Mesothelial cell of epicardium (in vitro differentiated cells): ENCODE measurements at places on chromosomes 2 and 18.

- H3K36me3 ChIP-seq, result no peaks in the 10 kb centered on the region
- H3K4me1 ChIP-seq, result peaks cover 12% of the 10 kb centered on the region
- H3K27me3 ChIP-seq, result peaks cover 2% of the 10 kb centered on the region
Measured at GRCh38 chr2:151334082-151334815, 23.1 kb upstream of the TNFAIP6 start.

DNA sequence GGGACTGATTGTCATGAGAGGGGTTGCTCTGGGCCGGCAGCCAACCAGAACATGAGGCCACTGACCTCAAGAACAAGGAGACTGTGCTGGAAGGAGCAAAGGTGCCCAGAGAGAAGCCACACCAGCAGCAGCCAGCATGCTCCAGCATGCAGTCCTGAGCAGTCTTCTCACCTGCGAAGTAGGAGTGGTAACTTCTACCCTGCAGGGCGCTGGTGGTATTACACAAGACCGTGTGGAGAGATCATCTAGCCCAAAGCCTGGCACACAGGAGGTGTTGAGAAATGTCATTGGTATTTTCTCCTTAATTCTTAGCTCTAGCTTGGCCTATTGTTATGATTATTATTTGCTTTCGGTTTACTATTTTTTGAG, 132.7 kb downstream of the TSN start:
- no peaks in the 10 kb centered on the region for H3K4me1 ChIP-seq
- H3K27ac ChIP-seq, result no peak overlapping the region
- peaks cover 19% of the 10 kb centered on the region for H3K27me3 ChIP-seq
- no peak overlapping the region for H3K4me3 ChIP-seq

DNA sequence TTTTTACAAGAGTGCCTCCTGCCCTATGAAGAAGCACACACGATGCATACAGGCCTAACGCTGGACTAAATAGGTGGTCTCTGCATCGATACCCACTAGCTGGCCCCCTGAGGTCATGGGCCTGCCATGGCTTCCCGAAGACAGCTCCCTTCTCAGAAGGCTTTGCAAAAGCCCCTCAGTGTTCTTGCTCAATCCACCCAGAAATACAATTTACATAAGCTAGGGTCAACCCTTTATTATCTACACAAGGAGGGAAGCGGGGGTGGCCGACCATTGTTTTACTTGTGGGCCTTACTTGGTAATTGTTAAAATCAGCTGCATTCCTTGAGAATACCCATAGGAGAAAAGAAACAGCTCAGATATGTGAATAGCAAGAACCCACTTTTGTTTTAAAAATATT, 28.5 kb downstream of the UXS1 start:
- H3K27me3 ChIP-seq, result no peaks in the 10 kb centered on the region
- DNase-seq, result no peak
- peaks cover 58% of the 10 kb centered on the region for H3K4me1 ChIP-seq
- H3K36me3 ChIP-seq, result peaks cover 8% of the 10 kb centered on the region
- H3K27ac ChIP-seq, result peak overlapping the region; percentile 9

DNA sequence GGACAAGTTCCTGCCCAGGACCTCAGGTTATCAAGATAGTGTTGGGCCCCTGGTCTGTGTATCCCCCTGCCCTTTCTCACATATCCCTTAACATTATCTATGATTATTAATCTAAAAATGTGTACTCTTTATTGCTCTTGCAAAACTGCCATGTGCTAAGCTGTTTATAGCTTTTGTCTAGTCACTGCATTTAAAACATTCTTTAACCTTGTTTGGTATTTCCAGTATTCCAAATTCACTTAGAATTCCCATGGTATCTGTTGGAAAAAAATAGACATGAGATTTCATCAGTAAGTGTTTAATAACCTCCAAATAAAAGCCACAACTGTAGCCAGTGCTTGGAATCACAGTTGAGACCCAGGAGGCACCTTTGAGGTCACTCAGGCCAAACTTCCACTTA, 16.2 kb upstream of the GLS start:
- H3K4me1 ChIP-seq, result peaks cover 34% of the 10 kb centered on the region
- peak overlapping the region; percentile 23 for H3K27ac ChIP-seq
- H3K36me3 ChIP-seq, result no peaks in the 10 kb centered on the region
- no peak overlapping the region for H3K4me3 ChIP-seq

DNA sequence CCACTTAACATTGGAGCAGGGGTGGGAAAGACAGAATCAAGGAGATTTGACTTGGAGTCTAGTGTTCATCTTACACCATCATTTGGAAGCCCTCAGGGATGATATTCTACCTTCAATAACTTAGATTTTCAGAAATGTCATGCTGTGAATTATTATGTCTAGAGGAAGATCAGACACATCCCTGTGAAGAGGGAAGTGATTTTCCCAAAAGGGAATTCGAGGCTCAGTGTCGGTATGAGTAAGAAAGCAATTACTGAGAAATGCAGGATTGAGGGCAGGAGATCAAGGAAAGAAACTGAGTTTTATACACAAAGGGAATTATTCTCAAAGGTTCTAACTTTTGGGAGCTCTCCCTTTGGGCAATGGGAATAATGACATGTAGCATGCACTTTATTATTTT, 25.6 kb upstream of the ATIC start:
- H3K4me1 ChIP-seq, result no peaks in the 10 kb centered on the region
- H3K4me3 ChIP-seq, result no peak overlapping the region
- no peaks in the 10 kb centered on the region for H3K36me3 ChIP-seq
- no peaks in the 10 kb centered on the region for H3K27me3 ChIP-seq
- no peak for DNase-seq

DNA sequence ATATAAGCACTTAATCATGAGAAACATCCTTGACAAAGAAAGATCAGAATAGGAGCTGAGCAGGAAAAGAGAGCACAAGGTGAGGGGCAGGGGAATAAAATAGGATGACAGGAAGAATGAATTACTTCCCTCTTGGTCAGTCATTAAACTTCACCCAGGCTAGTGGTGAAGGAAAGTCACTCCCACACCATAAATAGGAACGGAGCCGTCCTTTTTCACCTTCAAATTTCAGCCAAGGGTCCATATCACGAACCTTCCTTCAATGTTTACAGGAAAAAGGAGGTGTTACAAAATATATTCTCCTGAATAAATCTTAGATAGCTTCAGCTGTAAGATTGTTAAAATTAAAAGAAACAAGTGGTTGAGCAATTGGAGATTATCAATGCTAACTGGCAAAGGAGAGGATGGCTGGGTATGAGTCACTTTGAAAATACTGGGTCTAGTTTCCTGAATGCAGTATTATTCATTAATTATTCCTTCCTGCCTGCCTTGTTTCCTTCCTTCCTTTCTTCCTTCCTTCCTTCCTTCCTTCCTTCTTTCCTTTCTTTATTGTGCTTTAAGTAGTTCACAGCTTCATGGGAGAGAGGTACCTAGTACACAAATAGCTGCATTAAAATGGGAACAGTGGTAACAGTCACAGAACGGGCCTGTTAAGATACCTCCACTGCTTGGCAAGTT, 292.3 kb upstream of the ID2 start:
- no peaks in the 10 kb centered on the region for H3K36me3 ChIP-seq
- no peak overlapping the region for H3K4me3 ChIP-seq
- DNase-seq, result no peak
- H3K4me1 ChIP-seq, result peaks cover 7% of the 10 kb centered on the region

DNA sequence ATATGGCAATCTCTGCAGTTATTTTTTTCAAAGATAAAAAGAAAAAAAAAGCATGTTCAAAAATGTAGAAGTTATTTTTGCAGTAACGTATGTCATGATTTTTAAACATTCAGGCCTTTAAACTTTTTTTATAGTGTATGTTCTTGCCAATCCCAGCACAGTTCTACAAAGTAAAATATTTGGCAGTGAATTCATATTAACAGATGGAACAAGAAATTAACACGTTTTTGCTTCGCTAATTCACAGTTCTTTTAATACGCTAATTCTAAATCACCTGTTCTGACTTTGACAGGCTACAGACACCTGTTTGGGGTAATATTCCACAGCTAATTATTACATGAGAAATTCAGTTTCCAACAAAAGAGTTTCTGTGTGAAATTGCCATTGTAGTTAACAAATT, 183.2 kb downstream of the ARHGAP15 start:
- H3K4me1 ChIP-seq, result peaks cover 15% of the 10 kb centered on the region
- H3K36me3 ChIP-seq, result no peaks in the 10 kb centered on the region
- no peak overlapping the region for H3K27ac ChIP-seq
- DNase-seq, result no peak
- H3K27me3 ChIP-seq, result no peaks in the 10 kb centered on the region
- no peak overlapping the region for H3K4me3 ChIP-seq

DNA sequence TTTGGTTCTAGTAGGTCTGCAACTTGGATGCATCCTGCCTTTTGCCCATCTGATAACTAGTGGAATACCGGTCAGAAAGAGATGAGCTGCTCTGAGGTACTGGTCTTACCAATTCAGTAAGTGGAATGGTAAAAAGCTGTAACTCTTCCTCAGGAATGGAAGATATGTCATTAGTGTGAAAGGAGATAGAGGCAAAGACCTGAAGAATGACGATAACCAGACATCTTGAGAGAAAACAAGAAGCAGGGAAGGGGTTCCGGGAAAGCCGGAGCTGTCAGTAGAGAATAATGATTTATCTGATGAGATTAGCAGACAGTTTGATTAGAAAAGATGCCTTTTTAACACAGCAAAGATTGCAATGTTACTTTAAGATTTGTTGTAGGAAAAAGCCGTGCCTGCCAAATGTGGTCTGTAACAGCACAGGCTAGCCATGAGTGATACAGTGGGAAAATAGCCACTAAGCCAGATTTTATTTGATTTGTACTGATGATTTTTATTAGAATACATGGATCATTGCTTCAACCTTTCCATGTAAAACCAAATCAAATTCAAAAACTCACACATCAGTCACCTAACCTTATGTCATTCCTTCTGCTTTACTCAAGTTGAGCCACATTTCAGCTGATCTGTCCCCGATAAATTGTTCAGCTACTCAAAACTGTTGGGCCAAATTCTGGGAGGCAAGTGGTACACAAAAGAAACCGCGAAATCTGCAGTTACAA, 110.0 kb downstream of the TCF4 start:
- peaks cover 50% of the 10 kb centered on the region for H3K4me1 ChIP-seq
- H3K27ac ChIP-seq, result peak overlapping the region; percentile 94
- peaks cover 15% of the 10 kb centered on the region for H3K36me3 ChIP-seq
- DNase-seq, result no peak
- H3K4me3 ChIP-seq, result peak overlapping the region; percentile 63

DNA sequence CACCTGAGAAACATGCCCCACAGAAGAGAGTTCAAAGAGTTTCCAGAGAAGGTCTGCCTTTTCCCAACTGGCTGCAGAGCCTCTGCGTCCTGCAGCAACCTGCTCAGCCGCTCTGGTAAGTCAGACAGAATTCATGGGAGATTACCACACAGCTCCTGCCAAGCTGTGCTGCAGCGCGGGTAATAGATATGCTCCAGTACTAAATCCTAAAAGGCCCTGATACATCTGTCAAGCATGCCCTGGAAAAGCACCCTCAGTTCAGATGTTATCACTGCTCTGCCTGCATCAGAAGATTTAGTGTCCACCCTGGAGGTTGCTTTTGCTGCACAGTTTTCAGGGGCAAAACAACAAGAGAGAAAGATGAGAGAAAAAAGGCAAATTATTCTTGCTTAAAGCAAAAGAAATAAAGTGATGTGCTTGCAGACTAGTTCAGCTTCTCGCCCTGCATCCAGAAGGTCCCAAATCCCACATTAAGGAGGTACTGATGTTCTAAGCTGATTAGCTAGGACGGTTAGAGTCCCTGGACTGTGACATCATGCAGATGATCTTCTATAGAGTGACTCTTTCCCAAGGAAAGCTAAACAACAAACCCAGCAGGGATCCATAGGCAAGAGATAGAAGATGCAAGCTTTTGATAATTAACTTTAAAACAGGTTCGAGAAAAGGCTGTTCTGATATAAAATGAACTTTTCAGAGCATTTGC, 488.6 kb downstream of the BCL11A start:
- H3K36me3 ChIP-seq, result no peaks in the 10 kb centered on the region
- no peak overlapping the region for H3K4me3 ChIP-seq
- peak overlapping the region; percentile 54 for H3K27ac ChIP-seq
- no peaks in the 10 kb centered on the region for H3K27me3 ChIP-seq
- DNase-seq, result no peak

- no peak for DNase-seq
- H3K27ac ChIP-seq, result no peak overlapping the region
- H3K36me3 ChIP-seq, result peaks cover 36% of the 10 kb centered on the region
- H3K27me3 ChIP-seq, result no peaks in the 10 kb centered on the region
- no peak overlapping the region for H3K4me3 ChIP-seq
Measured at GRCh38 chr2:232038881-232039485, 77.5 kb downstream of the DIS3L2 start.

DNA sequence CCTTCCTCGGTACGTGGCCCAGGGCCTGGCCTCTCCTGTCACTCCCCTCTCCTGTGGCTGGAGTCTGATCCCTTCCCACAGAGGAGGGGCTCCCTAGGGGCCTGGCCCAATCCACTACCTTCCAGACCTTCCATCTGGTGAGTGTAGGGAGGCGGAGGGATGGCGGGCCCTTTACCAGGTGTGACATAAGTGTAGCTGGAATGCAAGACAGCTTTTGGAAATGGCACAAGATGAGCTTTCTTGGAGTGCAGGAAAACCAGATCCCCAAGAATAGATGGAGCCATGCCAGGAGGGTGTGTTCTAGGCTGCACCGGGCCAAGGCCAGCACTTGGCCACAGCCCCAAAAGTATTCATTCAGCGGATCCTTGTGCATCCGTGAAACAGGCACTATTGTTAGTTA, 30.1 kb downstream of the IGFBP5 start:
- H3K4me3 ChIP-seq, result no peak overlapping the region
- no peaks in the 10 kb centered on the region for H3K27me3 ChIP-seq
- peaks cover 27% of the 10 kb centered on the region for H3K4me1 ChIP-seq

GRCh38 chr2:105809097-105809473, 64.4 kb downstream of the NCK2 start:
- no peaks in the 10 kb centered on the region for H3K36me3 ChIP-seq
- H3K4me3 ChIP-seq, result no peak overlapping the region
- H3K27me3 ChIP-seq, result no peaks in the 10 kb centered on the region
- no peak for DNase-seq
- no peak overlapping the region for H3K27ac ChIP-seq
- peaks cover 38% of the 10 kb centered on the region for H3K4me1 ChIP-seq

DNA sequence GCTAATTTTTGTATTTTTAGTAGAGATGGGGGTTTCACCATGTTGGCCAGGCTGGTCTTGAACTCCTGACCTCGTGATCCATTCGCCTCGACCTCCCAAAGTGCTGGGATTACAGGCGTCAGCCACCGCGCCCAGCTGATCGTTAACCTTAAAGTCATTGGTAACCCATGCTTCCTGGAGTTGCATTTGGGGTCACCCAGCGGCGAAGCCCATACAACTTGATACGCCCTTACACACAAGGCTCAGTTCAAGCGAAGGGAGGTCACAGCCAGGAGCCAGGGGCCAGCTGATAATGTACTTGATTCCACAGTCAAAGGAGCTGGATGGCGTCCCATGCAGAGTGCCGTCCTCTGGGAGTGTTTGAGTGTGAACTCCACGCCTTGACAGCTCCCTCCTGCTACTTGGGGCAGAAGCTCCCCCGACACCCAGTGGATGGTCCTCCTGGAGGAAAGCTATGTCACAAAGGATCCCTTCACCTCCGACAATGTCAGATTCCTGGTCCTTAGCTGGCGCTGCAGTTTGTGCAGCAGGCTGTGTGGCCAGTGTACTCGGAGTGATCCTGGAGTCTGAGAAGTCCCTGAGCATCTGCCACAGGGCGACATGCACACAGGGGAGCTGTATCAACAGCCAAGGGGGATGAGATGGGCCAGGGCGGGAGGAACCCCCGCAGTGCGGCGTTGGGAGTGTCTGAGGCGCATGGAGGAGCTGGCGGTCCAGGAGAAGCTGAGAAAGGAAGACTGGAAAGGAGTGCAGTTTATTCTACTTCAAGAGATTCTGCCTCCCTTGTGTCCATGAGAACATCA, 7.9 kb downstream of the CLHC1 start:
- DNase-seq, result no peak
- no peaks in the 10 kb centered on the region for H3K27me3 ChIP-seq
- H3K27ac ChIP-seq, result peak overlapping the region; percentile 83
- H3K4me1 ChIP-seq, result peaks cover 15% of the 10 kb centered on the region
- peaks cover 6% of the 10 kb centered on the region for H3K36me3 ChIP-seq
- peak overlapping the region; percentile 74 for H3K4me3 ChIP-seq

GRCh38 chr2:40244675-40245074, 207.2 kb downstream of the SLC8A1 start:
- no peak overlapping the region for H3K4me3 ChIP-seq
- H3K36me3 ChIP-seq, result no peaks in the 10 kb centered on the region
- no peaks in the 10 kb centered on the region for H3K27me3 ChIP-seq
- peaks cover 38% of the 10 kb centered on the region for H3K4me1 ChIP-seq
